ENCODE measurements at places on chromosomes 3 and 15.

DNA sequence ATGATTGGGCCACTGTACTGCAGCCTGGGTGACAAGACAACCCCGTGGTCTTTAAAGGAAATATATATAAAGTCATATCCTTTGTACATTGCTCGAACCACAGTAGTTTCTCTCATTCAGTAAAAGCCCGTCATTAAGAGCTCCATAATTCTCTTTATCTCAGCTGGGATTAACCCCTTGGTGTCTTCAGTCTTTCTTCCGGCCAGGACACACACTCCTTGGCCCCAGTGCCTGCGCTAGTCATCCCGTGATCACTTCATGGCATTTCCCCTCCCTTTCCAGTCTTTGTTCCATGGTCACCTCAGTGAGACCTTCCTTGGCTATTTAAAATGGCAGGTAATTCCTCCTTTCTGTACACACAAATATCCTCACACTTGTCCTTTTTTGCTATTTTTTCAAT is 3.3 kb downstream of the RPL35A start:
- no peak for DNase-seq

- DNase-seq, result no peak
Measured at GRCh38 chr3:14497321-14497720, 42.8 kb downstream of the GRIP2 start.

- no peak for DNase-seq
Measured at GRCh38 chr3:49329186-49329585, 10.7 kb downstream of the USP4 start.

- DNase-seq, result no peak
Measured at GRCh38 chr15:56040081-56041035, 46.9 kb upstream of the NEDD4 start.

DNA sequence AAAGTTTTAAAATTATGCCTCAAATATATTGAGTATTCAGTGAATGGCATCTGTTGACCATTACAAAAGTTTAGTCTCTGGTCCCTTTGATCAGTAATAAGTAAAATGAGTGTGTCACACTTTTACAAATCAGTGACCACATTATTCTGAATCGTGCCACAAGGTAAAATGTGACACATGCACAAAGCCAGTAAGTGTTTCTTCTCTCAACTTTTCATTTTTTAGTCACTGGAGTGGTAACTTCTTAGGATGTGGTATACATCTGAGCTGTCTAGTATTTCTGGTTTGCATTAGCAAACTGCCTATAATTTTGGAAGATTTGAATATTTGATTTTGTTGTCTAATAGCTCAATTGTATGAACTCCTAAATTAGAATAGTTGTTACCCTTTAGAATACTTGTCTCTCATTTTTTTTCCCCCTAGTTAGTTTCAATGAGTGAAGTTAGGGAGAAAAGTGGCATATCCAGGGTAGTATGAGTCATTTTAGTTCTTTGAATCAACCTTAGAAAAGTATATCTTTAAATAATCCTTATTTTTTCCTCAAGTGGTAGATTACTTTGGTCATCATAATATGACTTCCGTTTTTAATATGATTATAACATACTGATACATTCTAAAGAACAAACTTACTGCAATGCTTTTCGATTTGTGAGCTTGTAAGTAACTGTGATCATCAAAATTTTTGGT is 18.1 kb downstream of the DNAJC13 start:
- DNase-seq, result no peak

- DNase-seq, result no peak
Measured at GRCh38 chr3:50242851-50243542, 7.0 kb downstream of the GNAI2 start.

DNA sequence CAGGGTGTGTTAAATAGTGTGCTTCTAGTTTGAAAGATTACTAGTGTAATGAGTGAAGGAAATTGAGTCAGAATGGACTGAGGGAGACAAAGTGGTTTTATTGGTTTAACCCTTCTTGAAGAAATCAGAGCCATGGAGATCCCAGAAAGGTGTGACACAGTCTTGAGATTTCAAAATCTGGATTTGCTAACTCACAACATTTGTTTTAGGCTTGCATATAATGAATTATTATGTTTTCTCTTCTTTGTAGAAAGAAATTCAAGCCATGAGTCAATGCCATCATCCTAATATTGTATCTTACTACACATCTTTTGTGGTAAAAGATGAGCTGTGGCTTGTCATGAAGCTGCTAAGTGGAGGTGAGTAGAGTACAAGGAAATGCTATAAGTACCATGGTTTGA is 25.1 kb downstream of the OXSR1 start:
- DNase-seq, result no peak

DNA sequence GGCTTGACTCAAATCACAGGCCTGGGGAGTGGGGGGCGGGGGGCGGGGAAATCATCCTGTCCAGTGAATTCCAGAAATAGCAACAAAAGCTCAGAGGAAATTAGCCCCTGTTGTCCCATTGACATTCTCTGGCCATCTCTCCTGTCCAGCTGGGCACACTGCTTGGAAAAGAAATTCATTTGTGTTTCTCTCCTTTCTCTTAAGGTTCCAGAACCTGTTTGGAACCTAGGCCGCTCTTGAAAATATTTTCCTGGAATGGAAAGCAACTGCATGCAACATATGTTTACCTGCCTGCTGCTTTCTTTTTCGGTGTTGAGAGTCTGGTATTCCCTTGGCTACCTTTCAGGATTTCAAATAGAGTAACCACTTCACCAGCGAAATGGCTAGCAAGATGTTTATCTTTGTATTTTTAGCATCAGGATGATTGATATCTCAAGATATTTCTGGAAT is 169.0 kb downstream of the GHSR start:
- no peak for DNase-seq

DNA sequence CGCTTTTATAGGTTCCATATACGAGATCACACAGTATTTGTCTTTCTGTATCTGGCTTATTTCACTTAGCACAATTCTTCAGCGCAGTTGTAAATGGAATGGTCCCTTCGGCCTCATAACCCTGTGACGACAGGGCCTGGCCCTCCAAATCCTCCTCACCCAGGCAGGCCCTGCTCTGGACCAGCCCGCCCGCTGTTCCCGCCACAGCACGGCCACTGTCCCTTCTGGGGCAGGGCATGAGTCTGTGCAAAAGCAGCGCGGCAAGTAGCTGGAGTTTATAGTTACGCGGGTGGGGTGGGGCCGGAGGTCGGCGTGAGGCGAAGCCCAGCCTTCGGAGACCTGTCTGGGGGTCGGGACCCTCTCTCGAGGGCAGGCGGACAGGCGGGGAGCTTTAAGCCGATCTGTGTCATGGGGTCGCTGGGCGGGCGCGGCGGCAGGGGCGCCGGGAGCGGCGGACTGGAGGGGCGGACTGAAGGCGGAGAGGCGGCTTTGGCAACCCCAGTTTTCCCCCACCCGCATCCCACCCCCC is 543 bp downstream of the ARPIN start:
- DNase-seq, result no peak

DNA sequence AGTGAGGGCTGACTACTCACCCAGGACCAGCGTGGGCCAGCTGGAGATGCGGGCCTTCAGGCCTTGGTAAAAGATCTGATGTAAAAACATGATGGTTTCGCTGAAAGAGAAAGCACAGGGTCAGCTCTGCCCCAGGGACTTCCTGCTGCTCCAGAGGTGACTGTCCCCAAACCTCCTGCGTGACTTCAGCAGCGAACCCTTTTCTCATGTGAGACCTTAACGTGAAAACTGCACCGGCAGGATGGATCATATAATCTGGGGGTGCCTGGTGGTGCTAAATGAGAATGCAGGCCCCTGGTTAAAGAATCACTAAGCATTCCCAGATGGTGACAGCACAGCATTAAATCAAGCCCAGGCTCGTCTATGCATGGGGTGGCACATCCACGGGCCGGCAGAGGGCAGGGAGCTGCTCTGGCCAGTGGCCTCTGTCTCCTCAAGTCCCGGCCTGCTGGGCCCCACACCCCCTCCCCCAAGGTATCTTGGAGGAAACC is 55.4 kb downstream of the RASGRF1 start:
- peak; percentile 26 for DNase-seq

GRCh38 chr15:67340630-67341029 is 86.0 kb downstream of the IQCH start:
- DNase-seq, result no peak

GRCh38 chr3:173395073-173395411 is 2.5 kb upstream of the NLGN1 start:
- DNase-seq, result peak; percentile 28

- DNase-seq, result no peak
Measured at GRCh38 chr15:27092390-27092789, 121.4 kb downstream of the GABRG3 start.

DNA sequence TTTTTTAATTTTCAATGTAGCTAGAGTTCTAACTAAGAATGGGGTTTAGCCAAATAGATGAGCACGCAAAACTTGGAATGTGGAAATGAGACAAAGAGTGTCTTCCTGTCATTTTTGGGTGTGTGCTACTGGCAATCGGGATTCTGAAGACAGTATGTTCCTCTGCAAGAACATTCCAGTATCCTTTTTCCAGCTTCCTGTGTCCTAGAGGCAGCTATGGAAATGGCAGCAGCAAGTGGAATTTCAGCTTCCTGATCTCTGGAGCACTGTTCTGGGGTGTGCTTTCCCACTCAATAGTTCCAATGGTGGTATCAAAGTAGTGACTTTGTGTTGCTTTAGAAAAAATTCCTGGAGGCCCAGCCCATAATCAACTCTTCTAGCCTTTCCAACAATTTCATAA is 642.9 kb upstream of the KCNMB2 start:
- no peak for DNase-seq

DNA sequence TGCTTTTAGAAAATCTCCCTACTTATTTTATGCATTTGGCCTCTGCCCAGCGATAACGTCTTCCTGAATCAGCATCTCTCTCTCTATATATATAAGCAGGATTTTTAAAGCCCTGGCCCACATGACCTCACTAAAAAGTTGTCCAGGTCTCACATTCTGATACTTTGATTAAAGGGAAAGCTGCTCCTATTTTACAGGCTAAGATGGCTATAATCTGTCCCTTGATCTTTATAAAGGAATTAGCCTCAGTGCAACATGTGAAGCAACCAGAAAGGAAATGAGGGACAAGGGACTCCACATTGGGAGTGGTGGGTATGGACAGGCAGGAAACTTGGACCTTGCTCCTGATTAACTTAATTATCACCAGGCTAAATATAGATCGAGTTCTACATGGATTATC is 25.6 kb upstream of the MUC13 start:
- DNase-seq, result no peak

DNA sequence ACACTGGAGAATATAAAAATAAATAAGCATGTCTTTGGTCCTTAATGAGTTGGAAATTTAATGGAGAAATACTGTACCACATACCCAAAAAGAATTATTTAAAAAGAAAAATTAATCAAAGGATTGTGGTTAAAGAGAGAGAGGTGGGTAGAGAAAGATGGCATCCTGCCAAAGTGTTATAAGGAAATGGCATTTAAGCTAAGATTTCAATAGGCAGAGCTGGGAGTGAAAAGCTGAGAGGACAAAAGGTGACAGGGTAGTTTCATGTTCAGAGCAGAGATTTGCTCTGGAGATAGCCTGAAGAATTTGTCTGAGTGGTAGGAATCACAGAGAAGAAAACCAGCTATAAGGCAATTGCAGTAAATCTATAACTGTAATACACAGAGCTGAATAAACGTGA is 181.0 kb downstream of the SI start:
- DNase-seq, result no peak

DNA sequence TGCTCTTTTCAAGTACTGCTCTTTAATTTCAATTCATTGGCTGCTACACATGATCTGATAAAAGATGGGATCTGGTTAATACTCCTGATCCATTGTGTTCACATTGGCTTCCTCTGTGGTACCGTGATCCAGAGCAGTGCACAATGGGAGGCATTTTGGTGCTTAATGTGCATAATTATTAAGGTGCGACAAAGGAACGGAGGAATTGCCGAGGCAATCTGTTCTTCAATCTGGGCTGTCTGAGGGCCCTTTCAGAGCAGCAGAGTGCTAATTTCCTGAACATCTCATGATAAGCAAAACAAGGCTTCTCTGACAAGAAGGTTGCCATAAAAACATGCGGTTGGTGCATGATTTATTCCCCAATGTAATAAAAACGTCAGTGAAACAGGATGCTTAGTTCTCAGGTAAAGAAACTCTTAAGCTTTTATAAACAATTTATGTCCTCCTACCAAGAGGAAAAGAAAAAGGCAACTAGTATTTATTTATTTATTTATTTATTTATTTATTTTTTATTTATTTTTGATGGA is 64.0 kb upstream of the EPHA3 start:
- no peak for DNase-seq

GRCh38 chr3:57939775-57940174 is 68.4 kb upstream of the FLNB start:
- DNase-seq, result no peak

DNA sequence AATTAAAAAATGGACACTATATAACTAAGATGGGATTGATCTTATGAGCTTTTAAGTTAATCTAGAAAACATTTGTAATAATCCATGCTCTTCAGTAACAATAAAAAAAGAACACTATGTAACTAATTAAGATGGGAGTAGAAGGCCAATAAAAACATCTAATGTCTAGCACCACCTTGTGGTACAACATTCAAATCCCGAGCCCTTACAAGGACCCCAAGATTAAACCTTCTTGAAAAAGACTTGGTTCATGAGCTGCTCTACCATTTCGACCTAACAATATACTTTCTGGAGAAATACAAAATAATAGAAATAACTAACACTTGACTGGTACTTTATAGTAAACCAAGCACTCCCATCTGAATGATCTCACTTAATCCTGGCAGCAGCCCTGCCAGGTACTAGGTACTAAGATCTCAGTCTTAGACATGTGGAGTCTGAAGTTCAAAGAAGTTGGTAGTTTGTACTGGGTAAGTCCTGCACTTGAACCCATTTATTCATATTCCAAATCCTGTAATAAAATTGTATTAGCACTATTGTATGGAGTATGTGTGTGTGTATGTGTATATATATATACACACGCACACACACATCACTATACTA is 21.8 kb downstream of the METTL6 start:
- DNase-seq, result peak; percentile 50

GRCh38 chr3:167728176-167728575 is 6.5 kb downstream of the PDCD10 start:
- no peak for DNase-seq

DNA sequence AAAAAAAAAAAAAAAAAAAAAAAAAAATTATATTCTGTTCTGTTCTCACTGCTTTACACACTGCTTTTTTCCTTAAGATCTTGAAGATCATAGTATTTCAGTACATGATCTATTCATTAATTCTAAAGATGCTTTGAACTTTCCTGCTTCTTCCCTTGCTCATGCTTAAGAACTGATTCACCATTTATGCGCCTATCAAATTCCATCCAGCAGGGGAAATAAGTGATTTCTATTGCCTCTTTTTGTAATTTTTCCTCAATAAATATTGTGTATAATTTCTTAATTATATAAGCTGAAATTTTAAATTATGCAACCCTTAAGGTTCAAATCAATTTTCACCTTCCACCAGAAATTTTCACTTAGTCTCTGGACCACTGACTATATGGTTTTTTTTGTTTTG is 10.6 kb downstream of the DENND6A start:
- DNase-seq, result no peak

GRCh38 chr15:31372635-31373091 is 46.0 kb downstream of the KLF13 start:
- DNase-seq, result peak; percentile 30

DNA sequence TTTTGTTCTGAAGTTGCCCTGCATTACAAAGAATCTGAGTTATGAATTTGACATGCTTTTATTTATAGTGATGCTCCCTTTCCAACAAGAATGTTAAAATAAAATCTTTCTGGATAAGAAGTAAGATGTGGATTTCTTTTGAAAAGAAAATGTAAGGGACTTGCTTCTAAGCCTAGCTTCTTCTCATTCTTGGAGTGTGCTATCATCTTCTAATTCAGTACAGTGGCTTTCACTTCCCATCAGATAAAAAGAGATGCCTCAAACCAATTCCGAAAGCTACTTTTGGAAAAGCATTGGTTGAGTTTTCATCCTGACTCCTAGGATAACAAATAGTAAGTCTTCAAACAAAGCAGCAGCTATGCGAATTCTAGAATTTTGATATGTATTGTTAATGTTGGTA is 197.0 kb upstream of the ZPLD1 start:
- no peak for DNase-seq

Data from GM20000 (cell line).